Activated T-cell treated with anti-CD3 and anti-CD28 coated beads for 1 hour (primary cell): ENCODE measurements at places on chromosomes 16 and 17.

- DNase-seq = no peak
Measured at GRCh38 chr17:58813712-58814111, 58.1 kb downstream of the PPM1E start.

DNA sequence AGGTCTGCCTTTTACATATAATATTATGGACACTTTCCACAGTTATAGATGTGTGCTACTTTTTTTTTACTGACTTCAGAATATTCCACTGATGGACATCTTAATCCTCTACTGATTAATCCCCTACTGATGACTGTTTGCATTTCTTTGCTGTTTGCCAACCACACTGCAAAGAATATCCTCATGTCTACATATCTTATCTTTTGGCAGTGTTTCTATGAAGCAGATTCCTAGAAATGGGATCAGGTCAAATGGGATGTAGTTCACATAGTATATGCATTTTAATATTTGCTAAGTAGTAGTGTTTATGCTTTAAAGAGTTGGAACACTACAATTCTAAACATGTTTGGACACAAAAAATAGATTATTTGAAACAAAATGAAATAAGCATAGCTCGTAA lies 3.2 kb downstream of the CCL3 start:
- DNase-seq = no peak

- no peak for DNase-seq
Measured at GRCh38 chr17:1946021-1946932, 78.9 kb downstream of the RTN4RL1 start.

- no peak for DNase-seq
Measured at GRCh38 chr16:56632156-56632847, at the start of gene MT1M. Gene MT1M (plus strand): TSS chr16:56632659. CDS start chr16:56632732, 73 bp downstream.

GRCh38 chr17:72972263-72972951 lies 120.1 kb downstream of the SLC39A11 start:
- no peak for DNase-seq

DNA sequence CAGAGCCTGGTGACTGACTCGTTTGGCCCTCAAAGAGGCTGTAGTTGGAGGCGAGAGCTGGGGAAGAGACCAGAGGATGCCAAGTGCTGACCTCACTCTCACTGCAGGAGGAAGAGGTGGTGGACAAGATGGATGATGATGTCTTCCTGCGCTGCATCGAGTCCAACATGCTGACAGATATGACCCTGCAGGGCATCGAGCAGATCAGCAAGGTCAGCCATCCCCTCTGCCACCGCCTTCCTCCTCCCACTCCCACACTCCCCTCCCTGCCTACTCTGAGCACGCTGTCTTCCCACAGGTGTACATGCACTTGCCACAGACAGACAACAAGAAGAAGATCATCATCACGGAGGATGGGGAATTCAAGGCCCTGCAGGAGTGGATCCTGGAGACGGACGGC lies 26.9 kb downstream of the POLR2A start:
- no peak for DNase-seq

GRCh38 chr17:45050481-45051059 lies 862 bp downstream of the DCAKD start:
- peak; percentile 11 for DNase-seq

GRCh38 chr16:60041671-60042070 lies 1307.6 kb upstream of the GOT2 start:
- DNase-seq = no peak

DNA sequence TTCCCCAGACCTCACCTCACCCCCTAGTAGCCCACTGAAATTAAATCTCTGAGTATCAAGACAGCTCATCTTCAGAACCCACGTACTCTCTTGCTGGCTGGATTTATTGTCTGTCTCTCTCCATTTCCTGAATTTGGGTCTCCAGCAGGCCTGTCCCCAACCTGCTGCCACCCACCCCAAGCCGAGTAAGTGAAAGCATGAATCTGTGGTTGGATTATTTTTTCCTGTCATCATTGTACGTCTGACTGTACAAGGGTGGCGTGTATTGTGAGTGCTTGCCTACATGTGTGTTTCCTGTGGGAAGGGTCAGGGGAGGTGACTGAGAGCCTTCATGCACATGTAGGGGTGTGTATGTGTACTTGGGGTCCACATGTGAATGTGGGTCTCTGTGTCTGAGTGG lies 5.4 kb downstream of the TNP2 start:
- no peak for DNase-seq

- no peak for DNase-seq
Measured at GRCh38 chr17:9456330-9456729, 119.3 kb downstream of the STX8 start.

DNA sequence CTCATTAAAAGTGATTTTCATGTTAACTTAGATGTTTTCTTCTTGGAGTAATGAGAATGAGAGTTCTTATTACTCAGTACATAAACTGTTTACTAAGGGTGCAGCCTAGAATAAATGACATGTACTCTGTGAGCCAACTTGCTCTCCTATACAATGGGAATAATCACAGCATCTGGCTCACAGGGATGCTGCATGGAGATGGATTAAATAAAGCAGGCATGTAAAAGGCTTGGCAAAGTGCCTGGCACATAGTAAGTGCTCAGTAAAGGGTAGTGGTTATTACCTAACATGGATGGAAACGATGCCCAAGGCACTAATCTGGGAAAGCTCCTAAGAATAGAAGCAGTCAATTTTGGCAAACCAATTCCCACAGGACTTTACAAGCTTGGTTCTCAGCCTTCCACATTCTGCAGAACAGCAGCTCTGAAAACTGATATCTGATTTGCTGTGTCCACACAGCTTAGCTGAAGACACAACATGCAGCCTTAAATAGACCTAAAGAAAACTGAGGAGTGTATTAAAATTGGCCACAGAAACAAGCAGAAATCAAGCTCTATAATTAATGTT lies 176.1 kb downstream of the ABCC12 start:
- no peak for DNase-seq

DNA sequence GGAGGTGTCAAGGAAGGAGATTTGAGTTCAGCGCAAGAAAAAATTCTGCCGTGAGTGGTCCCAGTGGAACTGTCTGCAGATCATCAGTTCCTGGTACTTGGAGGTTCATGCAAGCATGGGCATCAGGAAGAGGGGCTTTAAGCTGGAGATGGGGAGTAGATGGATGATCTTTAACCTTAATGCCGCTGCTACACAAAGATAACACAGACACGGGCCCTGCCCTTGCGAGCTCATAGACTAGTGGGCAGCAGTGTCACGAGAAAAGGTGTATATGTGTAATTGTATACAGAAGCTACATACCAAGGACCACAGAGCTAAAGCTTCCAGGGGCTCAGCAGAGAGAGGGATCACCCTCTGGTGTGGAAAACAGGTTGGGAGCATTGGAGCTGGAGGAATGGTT lies 33.6 kb downstream of the PRSS54 start:
- no peak for DNase-seq

- no peak for DNase-seq
Measured at GRCh38 chr17:47961406-47961805, 3.7 kb upstream of the PRR15L start.

- DNase-seq = no peak
Measured at GRCh38 chr16:16063683-16064082, 114.3 kb downstream of the ABCC1 start.

DNA sequence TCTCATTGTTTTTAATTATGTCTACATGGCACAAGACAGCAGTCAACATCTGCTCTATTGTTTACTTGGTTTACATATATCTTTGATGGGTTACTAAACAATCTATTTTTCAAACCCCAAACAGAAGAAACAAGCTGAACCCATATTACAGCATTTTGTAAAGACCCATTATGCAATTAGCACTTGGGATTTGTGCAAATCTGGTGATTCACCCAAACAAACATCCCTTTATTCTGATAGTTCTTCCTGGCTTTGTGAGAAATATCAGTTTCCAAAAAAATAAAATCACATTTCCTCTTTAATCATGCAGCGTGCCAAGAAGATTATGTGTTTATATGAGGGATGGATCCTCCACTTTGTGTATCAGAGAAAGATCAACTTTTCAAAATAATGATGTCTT lies 16.8 kb upstream of the RBFOX1 start:
- no peak for DNase-seq

DNA sequence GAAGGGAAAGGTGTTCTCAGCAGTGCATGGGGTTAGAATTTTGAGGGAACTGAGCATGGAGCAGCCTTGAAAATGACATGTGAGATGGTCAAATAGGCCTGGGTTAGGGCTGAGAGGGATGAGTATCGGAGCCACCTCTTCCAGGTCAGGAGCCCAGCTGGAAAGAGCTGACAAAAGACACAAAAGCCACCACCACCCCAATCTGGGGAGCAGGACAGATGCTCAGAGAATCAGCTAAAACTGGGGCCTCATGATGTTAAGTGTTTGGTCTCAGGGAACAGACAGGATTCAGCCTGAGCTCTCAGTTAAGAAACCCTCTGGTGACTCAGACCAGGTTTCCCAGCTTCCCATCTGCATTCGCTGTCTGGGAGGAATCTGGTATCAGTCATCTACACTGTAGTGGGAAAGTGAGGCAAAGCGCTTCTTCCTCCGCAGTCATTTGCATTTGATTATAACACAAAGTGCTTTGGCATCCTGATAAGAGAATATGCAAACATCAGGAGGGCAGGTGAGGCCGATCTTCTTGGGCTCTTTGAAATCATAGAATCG lies 2.6 kb downstream of the WNT9B start:
- no peak for DNase-seq

- DNase-seq = no peak
Measured at GRCh38 chr17:7552621-7553051, 3.8 kb downstream of the TNFSF12 start.

- no peak for DNase-seq
Measured at GRCh38 chr17:31843070-31843745, 15.8 kb downstream of the COPRS start.

- no peak for DNase-seq
Measured at GRCh38 chr16:55981557-55981956, 106.4 kb upstream of the CES5A start.

GRCh38 chr16:59259074-59259949 lies 525.2 kb upstream of the GOT2 start:
- no peak for DNase-seq

- no peak for DNase-seq
Measured at GRCh38 chr17:68731465-68731864, 130.3 kb upstream of the FAM20A start.

GRCh38 chr16:11402745-11403533 lies 57.7 kb downstream of the RMI2 start:
- no peak for DNase-seq

- DNase-seq = no peak
Measured at GRCh38 chr17:56982312-56982711, 4.4 kb downstream of the SCPEP1 start.

DNA sequence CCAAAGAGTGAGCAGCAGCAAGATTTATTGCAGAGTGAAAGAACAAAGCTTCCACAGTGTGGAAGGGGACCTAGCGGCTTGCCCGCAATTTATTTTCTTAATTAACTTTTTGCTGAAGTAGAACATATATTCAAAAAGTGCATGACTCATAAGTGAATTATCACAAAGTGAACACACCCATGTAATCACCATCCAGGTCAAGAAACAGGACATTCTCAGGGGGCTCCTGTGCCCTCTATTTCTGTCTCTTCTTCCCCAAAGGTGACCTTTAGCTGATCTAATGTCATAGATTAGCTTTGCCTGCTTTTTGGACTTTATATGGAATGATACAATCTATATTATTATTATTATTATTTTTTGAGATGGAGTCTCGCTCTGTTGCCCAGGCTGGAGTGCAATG lies 19.9 kb downstream of the ERAL1 start:
- DNase-seq = no peak

GRCh38 chr17:32746280-32746679 lies 130.6 kb downstream of the MYO1D start:
- DNase-seq = no peak

DNA sequence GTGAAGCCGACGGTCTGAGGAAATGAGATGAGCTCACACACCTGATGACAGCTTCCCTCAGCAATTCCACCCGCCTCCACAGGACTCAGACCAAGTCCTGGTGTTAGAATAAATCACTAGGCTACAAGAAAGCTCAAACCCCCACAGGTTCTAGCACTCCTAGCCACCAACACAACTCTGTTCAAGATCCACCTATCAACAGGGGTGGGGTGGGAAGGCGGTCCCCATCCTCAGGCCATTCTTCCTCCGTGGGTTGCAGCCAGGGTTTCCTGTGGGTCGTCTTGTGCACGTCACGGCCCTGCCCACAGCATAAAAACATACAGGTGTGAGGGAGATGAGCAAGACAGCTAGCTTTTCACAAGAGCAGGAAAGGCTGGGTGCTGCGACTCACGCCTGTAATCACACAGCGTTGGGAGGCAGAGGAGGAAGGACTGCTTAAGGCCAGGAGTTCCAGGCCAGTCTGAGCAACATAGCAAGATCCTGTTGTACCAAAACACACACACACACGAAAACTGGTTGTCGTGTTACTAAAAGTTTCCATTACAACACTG lies 81.1 kb downstream of the ANKRD11 start:
- DNase-seq = peak; percentile 39

GRCh38 chr16:58487566-58488351 lies 12.2 kb upstream of the NDRG4 start:
- DNase-seq = peak; percentile 68

DNA sequence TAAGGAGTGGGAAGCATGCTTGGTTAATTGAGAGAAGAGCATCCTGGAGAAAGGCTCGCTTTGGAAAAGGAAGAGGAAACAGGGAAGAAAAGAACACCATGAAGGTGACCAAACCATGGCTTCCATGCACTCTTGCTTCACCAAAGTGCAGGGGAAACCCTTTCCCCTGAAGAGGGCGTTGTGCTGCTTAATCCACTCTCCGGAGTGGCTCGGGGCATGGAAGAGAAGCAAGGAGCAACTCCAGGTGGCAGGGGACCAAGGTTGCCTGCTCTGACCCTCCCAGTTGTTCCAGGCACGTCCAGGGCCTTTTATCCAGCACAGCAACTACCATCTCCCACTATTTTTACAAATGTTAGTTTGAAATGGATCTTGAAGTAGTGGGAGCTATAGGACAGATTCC lies 108.1 kb downstream of the STX8 start:
- DNase-seq = no peak

DNA sequence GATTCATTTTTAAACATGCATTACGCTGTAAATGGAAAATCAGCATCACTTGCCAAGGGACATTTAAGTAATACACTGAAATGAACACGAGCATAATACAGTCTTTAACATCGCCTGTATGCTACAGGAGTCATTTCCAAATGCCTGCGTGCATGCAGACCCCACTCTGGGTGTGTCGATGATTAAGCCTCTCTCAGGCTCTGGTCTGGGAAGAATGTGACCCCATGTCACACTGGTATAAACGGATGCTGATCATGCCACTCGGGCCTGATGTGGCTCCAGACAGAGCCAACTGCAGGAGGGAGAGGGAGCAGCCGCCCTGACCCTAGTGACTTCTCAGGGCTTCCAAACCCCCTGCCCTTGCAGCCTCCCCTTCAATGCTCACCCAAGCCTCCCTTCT lies 10.8 kb downstream of the EMP2 start:
- no peak for DNase-seq

DNA sequence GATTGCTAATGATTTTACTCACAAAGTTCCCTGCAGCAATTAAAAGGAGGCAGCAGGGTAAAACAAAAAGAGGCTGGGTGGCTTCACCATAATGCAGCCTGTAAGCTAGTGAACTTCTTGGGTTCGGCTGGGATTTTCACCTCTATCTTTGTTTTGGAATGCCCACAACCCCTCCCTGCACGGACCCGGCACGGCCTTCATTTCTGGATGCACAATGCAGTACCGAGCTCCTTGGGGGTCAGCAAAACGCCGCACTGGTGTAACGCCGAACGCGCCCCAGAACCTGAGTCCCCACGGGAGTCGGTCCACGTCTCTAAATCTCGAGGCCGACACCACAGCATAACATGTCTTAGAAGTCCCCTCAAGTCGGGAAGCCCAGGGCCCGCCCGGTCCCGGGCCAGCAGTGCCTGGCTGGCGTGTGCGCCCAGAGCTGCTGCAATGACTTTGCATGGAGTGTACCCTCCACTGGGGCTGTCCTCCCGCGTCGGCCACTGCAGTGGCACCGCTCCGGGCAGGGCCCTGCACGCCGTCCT lies 759 bp downstream of the UBE2O start:
- peak; percentile 6 for DNase-seq
